ENCODE measurements at places on chromosomes 7 and 10.

GRCh38 chr7:133545618-133546017 is 292.7 kb downstream of the EXOC4 start:
- H3K36me3 ChIP-seq: peaks cover 2% of the 10 kb centered on the region
- no peak overlapping the region for H3K27ac ChIP-seq
- H3K27me3 ChIP-seq: no peaks in the 10 kb centered on the region
- no peak for DNase-seq

- H3K36me3 ChIP-seq: peaks cover 2% of the 10 kb centered on the region
- no peak for DNase-seq
- no peak overlapping the region for H3K27ac ChIP-seq
- H3K4me1 ChIP-seq: no peaks in the 10 kb centered on the region
Measured at GRCh38 chr7:21346297-21346696, 81.6 kb upstream of the SP4 start.

DNA sequence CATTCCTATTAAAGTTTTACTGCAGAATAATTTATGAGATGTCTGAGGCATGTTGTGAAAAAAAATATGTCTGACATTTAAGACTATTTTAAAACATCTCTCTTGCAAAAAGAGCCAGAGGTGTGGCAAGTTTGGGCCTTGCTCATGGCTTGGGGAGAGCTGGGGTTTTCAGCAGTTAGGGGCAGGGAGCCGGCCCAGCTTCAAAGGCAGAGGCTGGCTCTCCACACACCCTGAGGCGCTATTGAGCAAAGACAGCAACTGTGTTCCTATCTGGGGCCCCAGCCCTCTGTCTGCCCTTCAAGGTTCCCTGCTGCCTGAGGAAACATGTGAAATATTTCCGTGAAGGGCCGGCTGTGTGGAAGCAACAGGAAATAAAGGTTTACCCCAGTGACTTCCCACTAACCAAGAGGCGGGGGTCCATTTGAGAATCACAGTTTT is 94.0 kb downstream of the SORBS1 start:
- no peaks in the 10 kb centered on the region for H3K36me3 ChIP-seq
- H3K4me3 ChIP-seq: no peak overlapping the region
- no peak for DNase-seq
- peaks cover 10% of the 10 kb centered on the region for H3K27me3 ChIP-seq

- peak; percentile 59 for DNase-seq
- no peak overlapping the region for H3K27ac ChIP-seq
- H3K4me3 ChIP-seq: no peak overlapping the region
Measured at GRCh38 chr7:8436965-8437364, 3.6 kb downstream of the NXPH1 start.

GRCh38 chr10:11451640-11452260 is 159.7 kb downstream of the USP6NL start:
- no peak overlapping the region for H3K27ac ChIP-seq
- DNase-seq: no peak
- no peaks in the 10 kb centered on the region for H3K27me3 ChIP-seq

GRCh38 chr10:118497227-118497626 is 98.2 kb downstream of the PRLHR start:
- no peaks in the 10 kb centered on the region for H3K36me3 ChIP-seq
- no peak overlapping the region for H3K27ac ChIP-seq
- DNase-seq: no peak
- no peak overlapping the region for H3K4me3 ChIP-seq
- H3K4me1 ChIP-seq: peaks cover 8% of the 10 kb centered on the region

- no peak overlapping the region for H3K4me3 ChIP-seq
- peaks cover 22% of the 10 kb centered on the region for H3K4me1 ChIP-seq
- no peak overlapping the region for H3K27ac ChIP-seq
- H3K27me3 ChIP-seq: no peaks in the 10 kb centered on the region
Measured at GRCh38 chr7:151680810-151681209, 161.1 kb upstream of the RHEB start.

- H3K27me3 ChIP-seq: peaks cover 5% of the 10 kb centered on the region
- H3K4me1 ChIP-seq: no peaks in the 10 kb centered on the region
- no peak overlapping the region for H3K27ac ChIP-seq
- H3K36me3 ChIP-seq: no peaks in the 10 kb centered on the region
- DNase-seq: no peak
- H3K4me3 ChIP-seq: no peak overlapping the region
Measured at GRCh38 chr10:68261132-68261856, 29.4 kb upstream of the ATOH7 start.

- H3K4me3 ChIP-seq: no peak overlapping the region
- no peaks in the 10 kb centered on the region for H3K36me3 ChIP-seq
- DNase-seq: no peak
- no peaks in the 10 kb centered on the region for H3K27me3 ChIP-seq
Measured at GRCh38 chr7:17506095-17506494, 207.6 kb downstream of the AHR start.

GRCh38 chr7:52917982-52918578 is 117.4 kb upstream of the POM121L12 start:
- H3K4me3 ChIP-seq: no peak overlapping the region
- no peak for DNase-seq
- H3K4me1 ChIP-seq: no peaks in the 10 kb centered on the region
- no peaks in the 10 kb centered on the region for H3K36me3 ChIP-seq

DNA sequence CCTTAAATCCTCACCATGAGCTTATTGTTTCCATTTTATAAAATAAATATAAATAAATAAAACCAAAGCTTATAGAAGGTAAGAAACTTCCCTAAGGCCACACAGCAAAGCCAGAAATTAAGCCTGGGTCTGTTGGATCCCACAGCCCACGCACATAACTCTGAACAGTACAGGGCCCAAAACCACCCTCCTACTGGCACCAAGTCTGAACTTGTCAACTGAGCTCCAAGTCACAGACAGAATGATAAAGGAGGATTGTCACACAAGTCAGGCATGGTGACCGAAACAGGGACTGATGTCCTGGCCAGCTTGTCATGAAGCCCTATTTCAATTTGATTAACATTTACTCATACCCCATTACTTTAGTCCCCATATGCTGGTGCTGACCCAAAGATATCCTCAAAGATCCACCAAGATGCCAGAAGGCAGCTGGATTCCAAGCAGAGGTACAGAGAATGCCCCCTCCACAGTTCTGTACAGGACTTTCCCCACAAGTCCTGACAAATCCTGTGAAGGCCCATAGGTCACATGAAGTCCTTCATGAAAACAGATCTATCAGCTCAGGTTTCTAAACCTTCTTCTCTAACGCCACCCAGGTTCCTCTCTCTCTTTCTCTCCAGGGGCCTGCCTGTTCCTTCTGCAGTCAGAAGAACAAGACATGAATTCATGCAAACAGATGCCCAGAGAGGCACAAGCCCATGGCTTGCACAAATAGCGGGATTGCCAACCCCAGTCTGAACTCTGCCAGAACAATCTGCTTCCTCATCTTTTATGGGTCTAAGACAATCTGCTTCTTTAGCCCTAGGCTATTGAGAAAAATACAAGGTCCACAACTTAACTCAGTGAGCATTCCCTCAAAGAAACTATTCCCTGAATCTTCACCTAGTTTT is 60.9 kb downstream of the GLI3 start:
- H3K27ac ChIP-seq: no peak overlapping the region
- H3K4me1 ChIP-seq: no peaks in the 10 kb centered on the region
- no peak for DNase-seq
- no peaks in the 10 kb centered on the region for H3K36me3 ChIP-seq
- H3K27me3 ChIP-seq: no peaks in the 10 kb centered on the region

- DNase-seq: no peak
- H3K27me3 ChIP-seq: no peaks in the 10 kb centered on the region
Measured at GRCh38 chr7:75880242-75880641, 1.4 kb downstream of the RHBDD2 start.

GRCh38 chr7:37448636-37449361 is at the start of gene ELMO1:
Gene ELMO1 (minus strand): TSS chr7:37448864. CDS start chr7:37342690, 106,174 bp downstream.
- H3K27ac ChIP-seq: peak within 1 kb of the TSS; percentile 95
- peaks cover 3% of the 10 kb centered on the region for H3K27me3 ChIP-seq
- peaks cover 30% of the 10 kb centered on the region for H3K4me1 ChIP-seq
- peak; percentile 84 for DNase-seq
- H3K4me3 ChIP-seq: peak within 1 kb of the TSS; percentile 89

DNA sequence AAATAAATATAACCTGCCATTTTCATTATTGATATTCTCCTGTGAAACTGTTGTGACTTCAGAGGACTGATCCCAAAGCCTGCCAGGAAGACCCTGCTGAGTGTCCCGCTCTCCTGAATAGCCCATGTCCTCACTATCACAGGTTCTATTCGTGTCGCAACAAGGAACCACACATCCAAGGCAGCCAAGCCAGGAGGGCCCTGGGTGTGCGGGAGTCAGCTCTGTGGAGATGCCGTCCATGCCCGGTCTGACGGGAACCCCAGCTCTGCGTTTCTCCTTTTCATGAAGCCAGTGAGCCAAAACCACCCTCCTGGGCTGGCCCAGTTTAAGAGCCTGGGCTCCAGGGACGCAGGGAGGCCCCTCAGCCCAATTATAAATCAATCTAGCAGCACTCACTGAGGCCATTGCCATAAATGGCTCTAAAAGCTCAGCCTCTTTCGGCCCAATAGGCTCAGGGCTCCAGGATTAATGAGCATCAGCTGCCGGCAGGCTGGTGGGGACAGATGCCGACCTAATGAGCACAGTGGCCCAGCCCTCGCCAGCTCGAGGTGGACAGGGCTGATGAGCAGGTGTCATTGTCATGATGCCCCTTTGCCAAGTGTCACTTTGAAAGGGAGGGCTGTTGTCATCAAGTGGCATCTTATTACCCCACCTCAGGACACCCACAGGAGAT is 177.9 kb downstream of the PLXNA4 start:
- no peaks in the 10 kb centered on the region for H3K4me1 ChIP-seq
- no peaks in the 10 kb centered on the region for H3K36me3 ChIP-seq
- no peaks in the 10 kb centered on the region for H3K27me3 ChIP-seq
- H3K27ac ChIP-seq: no peak overlapping the region

GRCh38 chr7:140902303-140902953 is 22.3 kb downstream of the BRAF start:
- DNase-seq: no peak
- H3K36me3 ChIP-seq: peaks cover 25% of the 10 kb centered on the region
- peaks cover 53% of the 10 kb centered on the region for H3K4me1 ChIP-seq
- no peaks in the 10 kb centered on the region for H3K27me3 ChIP-seq
- H3K4me3 ChIP-seq: peak overlapping the region; percentile 62
- peak overlapping the region; percentile 92 for H3K27ac ChIP-seq

DNA sequence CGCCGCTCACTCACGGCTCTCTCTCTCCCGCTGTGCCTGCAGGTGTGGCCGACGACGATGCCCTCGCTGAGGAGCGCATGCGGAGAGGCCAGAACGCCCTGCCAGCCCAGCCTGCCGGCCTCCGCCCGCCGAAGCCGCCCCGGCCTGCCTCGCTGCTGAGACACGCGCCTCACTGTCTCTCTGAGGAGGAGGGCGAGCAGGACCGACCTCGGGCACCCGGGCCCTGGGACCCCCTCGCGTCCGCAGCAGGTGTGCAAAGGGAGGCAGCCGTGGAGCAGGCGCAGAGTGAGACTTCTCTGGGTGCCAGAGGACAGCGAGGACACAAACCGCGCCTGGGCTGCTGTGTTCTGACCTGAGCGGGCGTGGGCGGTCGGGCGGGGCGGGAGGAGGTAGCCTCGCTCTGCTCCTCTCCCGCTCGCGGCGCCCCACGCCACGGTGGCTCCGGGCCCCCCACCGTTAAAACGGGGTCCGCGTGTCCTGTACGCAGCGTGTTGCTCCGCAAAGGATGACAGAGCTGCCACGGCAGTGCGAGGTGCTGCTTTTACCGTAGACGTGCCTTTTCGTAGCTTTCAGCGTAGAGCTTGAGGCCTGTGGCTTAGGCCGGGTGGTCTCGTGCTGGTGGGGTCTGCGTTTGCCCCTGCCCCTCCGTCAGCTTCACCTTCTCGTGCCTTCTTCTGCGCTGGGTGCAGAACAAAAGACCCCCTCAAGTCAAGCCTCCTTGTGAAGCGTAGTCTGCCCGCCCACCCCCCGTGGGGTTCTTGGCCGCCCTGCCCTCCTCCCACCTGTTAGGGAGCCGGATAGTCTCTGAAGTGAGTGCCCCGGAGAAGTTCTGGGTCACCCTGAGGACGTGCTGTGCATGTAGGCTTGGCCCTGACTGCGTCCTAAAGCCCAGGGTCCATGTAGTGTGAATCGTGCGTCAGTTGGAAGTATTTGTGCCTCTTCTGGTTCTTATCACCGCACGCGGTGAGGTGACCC is 73.2 kb downstream of the DNAJB6 start:
- no peak overlapping the region for H3K4me3 ChIP-seq
- no peak for DNase-seq
- H3K27me3 ChIP-seq: no peaks in the 10 kb centered on the region
- H3K4me1 ChIP-seq: peaks cover 1% of the 10 kb centered on the region
- no peak overlapping the region for H3K27ac ChIP-seq

DNA sequence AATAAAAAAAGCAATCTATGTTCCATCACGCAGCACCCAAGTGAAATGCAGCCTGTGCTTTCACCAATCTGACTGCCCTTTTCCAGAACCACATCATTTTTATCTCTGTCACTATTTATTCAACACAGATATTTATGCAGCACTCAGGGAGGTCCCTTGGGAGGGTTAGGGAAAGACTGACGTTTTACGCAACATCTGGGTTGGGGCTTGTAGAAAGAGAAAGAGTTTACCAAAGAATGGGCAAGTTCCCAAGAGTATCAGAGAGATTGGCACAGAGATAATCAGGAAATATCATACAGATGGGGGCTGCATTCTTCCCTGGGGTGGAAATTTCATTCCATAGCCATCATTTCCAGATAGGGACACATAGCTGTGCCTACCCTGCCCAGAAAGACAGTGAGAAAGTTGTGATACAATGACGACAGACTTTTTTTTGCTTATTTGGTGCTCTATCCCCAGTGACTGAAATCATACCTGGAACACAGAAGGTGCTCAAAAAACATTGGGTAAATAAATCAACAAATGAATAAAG is 474.2 kb downstream of the CALN1 start:
- H3K4me3 ChIP-seq: no peak overlapping the region
- H3K27ac ChIP-seq: no peak overlapping the region
- H3K36me3 ChIP-seq: no peaks in the 10 kb centered on the region
- H3K4me1 ChIP-seq: no peaks in the 10 kb centered on the region

- no peak overlapping the region for H3K4me3 ChIP-seq
- peaks cover under 1% of the 10 kb centered on the region for H3K4me1 ChIP-seq
- DNase-seq: no peak
Measured at GRCh38 chr7:781186-781849, 51.0 kb upstream of the SUN1 start.

DNA sequence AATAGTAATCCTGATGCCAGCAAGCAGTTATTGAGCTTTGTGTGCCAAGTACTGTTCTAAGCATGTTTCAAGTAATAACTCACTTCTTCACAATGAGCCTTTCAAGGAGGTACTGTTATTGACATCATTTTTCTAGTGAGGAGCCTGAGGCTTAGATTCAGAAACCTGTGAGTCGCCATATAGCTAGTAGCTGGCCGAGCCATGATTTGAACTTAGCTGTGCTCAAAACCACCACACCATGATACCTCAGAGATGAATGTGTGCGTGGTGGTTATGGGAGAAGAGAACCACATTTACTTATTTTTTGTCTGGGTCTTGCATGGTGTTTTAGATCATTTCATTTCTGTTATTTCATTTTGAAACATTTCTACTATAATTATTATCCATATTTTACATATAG is 578.9 kb downstream of the AUTS2 start:
- no peaks in the 10 kb centered on the region for H3K36me3 ChIP-seq
- H3K27me3 ChIP-seq: peaks cover 11% of the 10 kb centered on the region
- DNase-seq: no peak
- no peak overlapping the region for H3K4me3 ChIP-seq
- peaks cover 7% of the 10 kb centered on the region for H3K4me1 ChIP-seq
- no peak overlapping the region for H3K27ac ChIP-seq

GRCh38 chr7:141841385-141841784 is at the start of gene PRSS37:
Gene PRSS37 (minus strand): TSS chr7:141841485. CDS start chr7:141841049, 436 bp downstream.
- no peak within 1 kb of the TSS for H3K4me3 ChIP-seq
- no peak for DNase-seq
- no peaks in the 10 kb centered on the region for H3K4me1 ChIP-seq
- H3K27me3 ChIP-seq: no peaks in the 10 kb centered on the region
